ENCODE measurements at places on chromosomes 5 and 9. TPM values are rescaled to one million over a fixed set of nuclear protein-coding genes. Genes with fewer than 3 reads are reported as not detected.

NR6A1 gene
- 0.36 TPM for total RNA-seq

GLRA1 gene
- total RNA-seq = not detected

CD14 gene
- total RNA-seq = 0.09 TPM

ARL14EPL gene
- total RNA-seq = not detected

MAML1 gene
- total RNA-seq = 5.6 TPM

LTC4S gene
- total RNA-seq = 1.1 TPM

SLC36A2 gene
- total RNA-seq = not detected

ZNG1A gene
- total RNA-seq = 42.0 TPM

GAPT gene
- not detected for total RNA-seq

SGTB gene
- 6.8 TPM for total RNA-seq

PCDHB2 gene
- total RNA-seq = 3.5 TPM

AK8 gene
- total RNA-seq = 0.09 TPM

GPX8 gene
- 36.8 TPM for total RNA-seq

SOX30 gene
- total RNA-seq = not detected

LRRC19 gene
- total RNA-seq = not detected

ORM2 gene
- total RNA-seq = not detected

SPATA31E1 gene
- not detected for total RNA-seq

PRRX2 gene
- not detected for total RNA-seq

TNC gene
- 0.54 TPM for total RNA-seq

EGFL7 gene
- 318 TPM for total RNA-seq

PAPPA gene
- total RNA-seq = 0.09 TPM

ADAMTSL1 gene
- 21.6 TPM for total RNA-seq

CATSPER3 gene
- total RNA-seq = 0.19 TPM

ZNF782 gene
- total RNA-seq = 3.3 TPM

PLPPR1 gene
- 3.8 TPM for total RNA-seq

SPATA31C1 gene
- total RNA-seq = not detected

CCL28 gene
- total RNA-seq = 0.38 TPM

HTR1A gene
- total RNA-seq = not detected

SPINK6 gene
- not detected for total RNA-seq

C5orf52 gene
- total RNA-seq = not detected

C5orf58 gene
- total RNA-seq = not detected

FGF1 gene
- total RNA-seq = 0.09 TPM

PPP6C gene
- 16.2 TPM for total RNA-seq

LOX gene
- 22.4 TPM for total RNA-seq

IRGM gene
- not detected for total RNA-seq

SEMA5A gene
- total RNA-seq = 12.7 TPM
